ENCODE measurements at places on chromosomes 11 and 22. TPM values are rescaled to one million over a fixed set of nuclear protein-coding genes. Genes with fewer than 3 reads are reported as not detected.

GRCh38 chr22:48053973-48054372 is 1291.5 kb downstream of the TBC1D22A start:
- DNase-seq = no peak

GRCh38 chr11:134252346-134253187 is 585 bp downstream of the THYN1 start:
- DNase-seq = no peak

DNA sequence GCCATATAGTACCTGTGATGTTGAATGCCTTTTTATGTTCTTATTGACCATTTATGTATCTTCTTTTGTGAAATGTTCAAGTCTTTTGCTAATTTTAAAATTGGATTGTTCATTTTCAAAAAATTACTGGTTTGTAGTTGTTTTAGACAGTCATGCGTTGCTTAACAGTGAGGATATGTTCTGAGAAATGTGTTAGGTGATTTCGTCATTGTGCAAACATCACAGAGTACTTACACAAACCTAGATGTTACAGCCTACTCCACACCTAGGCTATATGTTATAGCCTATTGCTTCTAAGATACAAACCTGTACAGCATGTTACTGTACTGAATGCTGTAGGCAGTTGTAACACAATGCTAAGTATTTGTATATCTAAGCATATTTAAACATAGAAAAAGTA is 32.5 kb downstream of the PDE3B start:
- DNase-seq = no peak

MCHR1 gene
- not detected for polyA plus RNA-seq

- no peak for DNase-seq
Observed at GRCh38 chr11:24833573-24833972, 336.7 kb downstream of the LUZP2 start.

Measured in CD8-positive, alpha-beta memory T cell (primary cell).